ENCODE measurements at places on chromosomes 11 and 22.

GRCh38 chr11:7648264-7648663, 25.0 kb downstream of the CYB5R2 start:
- DNase-seq: no peak

GRCh38 chr11:86938900-86939880, 16.0 kb downstream of the FZD4 start:
- DNase-seq: no peak

DNA sequence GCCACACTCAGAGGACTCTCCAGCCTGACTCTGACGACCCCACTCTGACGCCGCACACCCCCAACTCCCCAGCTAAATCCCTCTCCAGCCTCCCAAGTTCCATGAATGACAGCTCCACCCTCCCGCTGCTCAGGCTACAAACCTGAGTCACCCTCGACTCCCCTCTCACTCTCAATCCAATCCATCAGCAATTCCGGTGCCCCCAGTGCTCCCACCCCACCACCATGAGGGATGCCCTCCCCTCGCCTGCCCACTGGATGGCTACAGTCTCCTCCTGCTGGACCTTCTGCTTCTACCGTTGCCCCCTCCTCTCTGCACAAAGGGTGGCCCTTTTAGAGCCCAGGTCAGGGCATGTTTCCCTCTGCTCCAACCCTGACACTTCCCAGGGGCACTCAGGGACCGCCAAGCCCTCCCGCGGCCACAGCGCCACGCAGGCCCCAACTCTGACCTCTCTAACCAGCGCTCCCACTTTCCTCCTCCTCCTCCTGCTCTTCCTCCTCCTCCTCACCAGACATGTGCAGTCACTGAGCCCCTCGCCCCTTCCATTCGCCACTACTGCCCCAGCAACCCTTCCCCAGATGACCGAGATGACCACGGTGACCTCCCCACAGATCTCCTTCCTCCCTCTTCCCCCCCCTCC, 69.5 kb upstream of the NUP50 start:
- no peak for DNase-seq

- no peak for DNase-seq
Measured at GRCh38 chr11:20669820-20670684, 666 bp downstream of the NELL1 start.

GRCh38 chr22:29311464-29312217, 3.9 kb downstream of the RASL10A start:
- DNase-seq: no peak

DNA sequence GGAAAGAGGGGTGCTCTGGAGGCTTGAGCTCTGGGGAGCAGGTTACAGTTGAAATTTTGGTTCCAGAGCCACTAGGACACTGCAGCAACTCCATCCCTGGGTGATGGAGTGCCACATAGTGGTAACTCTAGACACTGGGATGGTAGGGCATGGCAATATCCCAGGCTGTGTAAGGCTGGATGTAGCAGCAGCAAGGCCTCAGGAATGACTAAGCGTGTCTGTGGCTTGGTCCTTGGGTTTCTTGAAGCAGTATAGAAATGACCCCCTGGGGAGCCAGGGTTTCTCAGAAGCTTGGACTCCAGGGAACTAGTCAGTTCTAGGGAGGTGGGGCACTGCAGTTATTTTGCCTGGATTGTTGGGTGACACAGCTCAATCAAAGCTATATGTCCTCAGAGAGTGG, 8.1 kb downstream of the MS4A4A start:
- DNase-seq: no peak

DNA sequence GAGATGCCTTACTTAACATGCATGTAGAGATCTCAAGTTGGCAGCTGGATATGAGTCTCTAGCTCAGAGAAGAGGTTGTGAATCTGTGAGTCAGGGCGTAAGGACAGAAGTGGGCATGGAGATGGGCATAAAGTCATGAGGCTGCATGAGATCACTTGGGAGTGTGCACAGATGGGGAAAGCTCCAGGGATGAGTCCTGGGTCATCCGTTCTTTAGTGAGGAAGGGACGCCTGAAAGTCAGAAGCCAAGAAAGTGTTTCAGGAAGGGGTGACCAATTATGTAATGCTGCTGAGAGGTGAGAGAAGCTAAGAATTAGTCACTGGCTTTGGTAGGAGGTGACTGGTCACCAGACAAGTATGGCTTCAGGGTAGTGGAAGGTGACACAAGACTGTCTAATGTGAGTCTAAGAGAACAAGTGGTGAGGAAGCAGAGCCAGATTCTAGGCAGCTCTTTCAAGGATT, 6.7 kb downstream of the ACP2 start:
- DNase-seq: no peak

DNA sequence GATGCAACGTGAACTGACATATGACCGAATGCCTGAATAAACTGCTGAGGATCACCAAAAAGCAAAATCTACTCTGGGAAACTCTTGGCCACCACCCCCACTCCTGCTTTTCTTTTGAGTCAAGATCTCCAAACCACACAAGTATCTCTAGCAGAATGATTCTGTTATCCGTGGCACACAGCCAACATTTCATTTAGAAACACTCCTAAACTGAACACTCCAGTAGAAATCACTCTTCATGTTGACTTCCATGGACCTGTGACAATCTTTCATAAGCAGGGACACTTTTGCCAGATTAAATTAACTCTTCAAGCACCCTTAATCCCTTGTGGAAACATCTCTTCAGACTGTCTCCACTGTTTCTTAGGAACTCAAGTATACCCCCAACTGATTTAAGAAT, 44.4 kb downstream of the VSIG10L2 start:
- no peak for DNase-seq

GRCh38 chr22:24025475-24025874, 14.4 kb downstream of the CABIN1 start:
- DNase-seq: no peak

GRCh38 chr22:19848298-19849224, 6.1 kb downstream of the GNB1L start:
- no peak for DNase-seq
